Cardiac septum (tissue), 1 donor: ENCODE measurements at places on chromosomes 3 and 15.
A peak's percentile ranks its signal among the peaks of the same experiment; 100 is the strongest.

DNA sequence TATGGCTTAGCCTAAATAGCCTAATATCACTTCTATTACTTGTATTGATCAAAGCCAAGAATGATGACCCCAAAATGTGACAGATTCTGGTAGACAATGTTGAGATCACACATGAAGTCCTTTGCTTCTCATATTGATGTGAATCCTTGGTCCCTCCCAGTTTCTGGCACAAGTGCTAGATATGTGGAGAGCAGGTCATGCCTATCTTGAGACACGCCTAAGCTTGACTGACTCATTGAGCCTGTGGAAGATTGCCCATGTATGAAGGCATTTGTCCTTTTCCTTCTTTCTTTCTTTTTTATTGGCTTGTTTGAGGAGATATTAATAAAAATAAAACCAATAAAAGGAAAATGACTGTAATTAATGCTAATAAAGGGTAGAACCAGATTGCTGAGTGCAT is 54.0 kb upstream of the TMEM108 start:
- DNase-seq = no peak

GRCh38 chr3:175398676-175399075 is 539.5 kb downstream of the NAALADL2 start:
- DNase-seq = no peak

GRCh38 chr3:10939556-10939955 is 53.0 kb upstream of the SLC6A1 start:
- DNase-seq = peak; percentile 72

DNA sequence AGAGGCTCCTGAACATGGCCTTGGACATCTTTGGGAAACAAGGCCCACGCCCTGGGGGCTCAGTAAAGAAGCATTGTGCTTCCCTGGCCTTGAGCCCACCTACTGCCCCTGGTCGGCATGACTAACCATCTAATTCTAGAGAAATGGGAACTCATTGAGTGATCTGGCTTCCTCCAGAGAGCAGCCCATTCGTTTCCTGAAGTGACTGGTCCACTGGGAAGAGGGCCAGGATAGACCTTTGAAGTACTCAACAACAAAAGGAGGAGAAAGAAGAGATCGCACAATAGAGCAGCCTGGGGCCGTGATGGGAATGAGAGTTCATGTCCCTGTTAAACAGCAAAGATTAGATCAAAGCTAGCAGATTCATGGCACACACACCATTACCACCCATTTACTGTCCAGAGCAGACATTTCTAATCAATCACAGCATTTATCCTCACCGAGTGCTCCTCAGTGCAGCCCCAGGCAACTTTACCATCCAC is 514.4 kb upstream of the PROK2 start:
- DNase-seq = no peak

- no peak for DNase-seq
These were observed 96.2 kb upstream of the SEMA6D start for GRCh38 chr15:47620960-47621681.
